ENCODE measurements at places on chromosomes 3 and 15. TPM values are rescaled to one million over a fixed set of nuclear protein-coding genes. Genes with fewer than 3 reads are reported as not detected.

CCR2 gene
- not detected for total RNA-seq

GRCh38 chr3:103389356-103389755 is 954.5 kb downstream of the ZPLD1 start:
- no peaks in the 10 kb centered on the region for H3K4me1 ChIP-seq
- H3K36me3 ChIP-seq: no peaks in the 10 kb centered on the region
- DNase-seq: no peak
- H3K27me3 ChIP-seq: no peaks in the 10 kb centered on the region
- no peak overlapping the region for H3K27ac ChIP-seq

DNA sequence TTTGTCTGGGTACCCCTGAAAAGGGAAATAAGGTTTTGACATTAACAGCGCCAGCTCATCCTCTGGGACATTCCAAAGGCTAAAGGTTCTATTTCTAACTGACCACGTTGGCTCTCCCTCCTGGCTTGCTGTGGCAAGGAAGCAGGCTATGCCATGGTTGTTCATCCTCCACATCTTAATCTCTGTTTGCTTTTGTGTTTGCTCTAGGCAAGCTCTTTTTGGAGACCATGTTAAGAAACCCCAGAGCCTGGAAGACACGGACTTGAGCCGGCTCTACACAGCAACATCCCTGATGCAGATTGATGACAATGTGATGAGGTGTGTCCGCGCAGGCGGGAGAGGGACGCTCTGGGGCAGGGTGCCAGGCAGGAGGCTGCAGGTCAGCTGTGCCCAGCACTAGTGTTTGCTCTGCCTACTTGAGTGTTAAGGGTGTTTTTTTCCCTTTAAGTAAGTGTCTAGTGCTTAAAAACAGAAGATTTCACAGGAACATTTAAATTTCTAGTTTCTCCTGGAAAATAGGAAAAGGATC is 33.3 kb downstream of the RLBP1 start:
- H3K36me3 ChIP-seq: peaks cover 17% of the 10 kb centered on the region
- no peak overlapping the region for H3K27ac ChIP-seq

GRCh38 chr3:73212683-73213082 is 151.2 kb downstream of the EBLN2 start:
- no peak overlapping the region for H3K4me3 ChIP-seq
- H3K27me3 ChIP-seq: peaks cover 5% of the 10 kb centered on the region
- no peak for DNase-seq
- H3K4me1 ChIP-seq: peaks cover 8% of the 10 kb centered on the region
- no peak overlapping the region for H3K27ac ChIP-seq

DNA sequence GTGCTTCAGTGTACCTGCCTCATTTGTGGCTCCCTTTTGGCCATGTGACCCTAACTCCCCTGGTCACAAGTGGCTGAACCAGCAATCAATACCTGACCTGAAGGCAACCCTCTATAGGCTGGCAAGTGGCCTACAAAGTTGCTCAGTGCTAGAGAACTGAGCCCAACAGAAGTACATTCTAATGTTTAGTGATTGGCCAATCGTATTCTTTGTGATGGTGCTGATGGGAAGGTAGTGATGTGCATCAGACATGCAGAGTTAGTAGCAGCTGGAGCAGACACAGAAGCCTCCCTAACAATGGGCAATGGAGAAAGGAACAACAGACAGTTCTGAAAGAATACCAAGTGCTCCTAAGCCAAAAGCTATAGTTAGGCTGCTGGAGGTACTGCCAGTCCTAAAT is 10.4 kb upstream of the ATOSA start:
- peaks cover 17% of the 10 kb centered on the region for H3K27me3 ChIP-seq
- no peaks in the 10 kb centered on the region for H3K4me1 ChIP-seq
- no peak overlapping the region for H3K27ac ChIP-seq

DNA sequence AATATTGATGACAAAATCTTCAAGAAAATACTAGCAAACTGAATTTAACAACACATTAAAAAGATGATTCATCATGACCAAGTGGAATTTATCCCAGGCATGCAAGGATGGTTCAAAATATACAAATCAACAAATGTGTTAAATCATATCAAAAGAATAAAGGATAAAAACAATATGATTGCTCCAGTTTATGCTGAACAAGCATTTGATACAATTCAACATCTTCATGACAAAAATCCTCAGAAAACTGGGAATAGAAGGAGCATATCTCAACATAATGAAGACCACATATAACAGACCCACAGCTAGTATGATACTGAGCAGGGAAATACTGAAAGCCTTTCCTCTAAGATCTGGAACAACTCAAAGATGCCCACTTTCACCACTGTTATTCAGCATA is 352.3 kb downstream of the PYDC2 start:
- DNase-seq: no peak
- no peaks in the 10 kb centered on the region for H3K27me3 ChIP-seq
- H3K4me1 ChIP-seq: no peaks in the 10 kb centered on the region
- H3K36me3 ChIP-seq: no peaks in the 10 kb centered on the region

DNA sequence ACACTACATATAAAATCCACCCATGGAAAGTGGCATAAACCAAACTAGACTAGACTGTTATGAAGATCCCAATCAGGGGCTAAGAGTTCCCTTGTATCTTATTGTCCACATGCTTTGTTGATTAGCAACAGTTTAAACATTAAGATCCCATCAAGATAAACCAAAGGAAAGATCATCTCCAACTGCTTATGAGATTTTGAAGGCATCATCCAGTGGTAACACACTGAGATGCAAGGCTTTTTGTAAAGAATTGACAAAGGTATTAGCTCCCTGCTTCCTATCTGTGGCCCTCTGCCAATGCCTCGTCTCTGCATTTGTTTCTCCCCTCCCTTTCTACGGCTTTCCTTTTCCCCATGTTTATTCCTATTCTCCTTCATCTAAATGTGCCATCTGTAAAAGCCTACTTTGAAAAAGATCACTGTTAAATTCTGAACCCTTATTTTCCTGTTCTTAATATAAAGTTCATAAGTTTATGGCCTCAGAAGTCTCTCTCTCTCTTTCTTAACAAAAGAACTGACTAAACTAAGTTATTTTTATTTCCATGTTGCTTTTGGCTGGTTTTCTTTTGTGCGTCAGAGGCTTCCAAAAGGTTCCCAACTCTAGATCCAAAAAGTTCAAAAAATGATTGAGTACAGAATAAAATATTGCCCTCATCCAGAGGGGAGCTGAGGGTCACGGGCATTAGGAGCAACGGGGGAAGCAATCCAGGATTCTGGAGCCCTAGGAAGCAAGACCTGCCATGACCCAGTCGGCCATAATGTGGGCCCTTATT is 5.5 kb downstream of the PLD1 start:
- peak overlapping the region; percentile 33 for H3K4me3 ChIP-seq
- H3K36me3 ChIP-seq: no peaks in the 10 kb centered on the region
- DNase-seq: no peak
- H3K4me1 ChIP-seq: peaks cover 64% of the 10 kb centered on the region
- no peaks in the 10 kb centered on the region for H3K27me3 ChIP-seq
- peak overlapping the region; percentile 76 for H3K27ac ChIP-seq

UBAP1L gene
- total RNA-seq: 0.82 TPM

HIGD2B gene
- not detected for total RNA-seq

DNA sequence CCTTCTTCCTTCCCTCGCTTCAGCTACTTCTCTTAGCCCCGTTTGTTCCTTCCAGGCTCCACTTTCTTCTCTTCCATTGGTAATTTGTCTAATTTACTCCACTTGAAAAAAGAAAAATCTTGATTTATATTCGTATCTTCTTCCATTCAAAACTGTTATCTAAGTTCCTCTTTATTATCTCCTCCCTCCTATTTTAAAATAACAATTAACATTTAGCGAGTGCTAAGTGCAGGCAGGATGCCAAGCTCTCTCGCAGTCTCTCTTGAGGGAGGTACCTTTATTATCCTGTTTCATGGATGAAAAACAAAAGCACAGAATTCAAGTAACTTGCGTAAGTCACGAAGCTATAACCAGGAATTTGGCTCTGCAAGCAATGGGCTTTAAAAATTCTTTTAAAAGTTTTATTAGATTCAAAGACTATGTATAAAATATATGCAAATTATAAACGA is 418.9 kb upstream of the NAALADL2 start:
- H3K4me1 ChIP-seq: peaks cover 30% of the 10 kb centered on the region
- H3K27me3 ChIP-seq: peaks cover 4% of the 10 kb centered on the region
- no peak overlapping the region for H3K4me3 ChIP-seq
- DNase-seq: no peak
- H3K36me3 ChIP-seq: no peaks in the 10 kb centered on the region

DNA sequence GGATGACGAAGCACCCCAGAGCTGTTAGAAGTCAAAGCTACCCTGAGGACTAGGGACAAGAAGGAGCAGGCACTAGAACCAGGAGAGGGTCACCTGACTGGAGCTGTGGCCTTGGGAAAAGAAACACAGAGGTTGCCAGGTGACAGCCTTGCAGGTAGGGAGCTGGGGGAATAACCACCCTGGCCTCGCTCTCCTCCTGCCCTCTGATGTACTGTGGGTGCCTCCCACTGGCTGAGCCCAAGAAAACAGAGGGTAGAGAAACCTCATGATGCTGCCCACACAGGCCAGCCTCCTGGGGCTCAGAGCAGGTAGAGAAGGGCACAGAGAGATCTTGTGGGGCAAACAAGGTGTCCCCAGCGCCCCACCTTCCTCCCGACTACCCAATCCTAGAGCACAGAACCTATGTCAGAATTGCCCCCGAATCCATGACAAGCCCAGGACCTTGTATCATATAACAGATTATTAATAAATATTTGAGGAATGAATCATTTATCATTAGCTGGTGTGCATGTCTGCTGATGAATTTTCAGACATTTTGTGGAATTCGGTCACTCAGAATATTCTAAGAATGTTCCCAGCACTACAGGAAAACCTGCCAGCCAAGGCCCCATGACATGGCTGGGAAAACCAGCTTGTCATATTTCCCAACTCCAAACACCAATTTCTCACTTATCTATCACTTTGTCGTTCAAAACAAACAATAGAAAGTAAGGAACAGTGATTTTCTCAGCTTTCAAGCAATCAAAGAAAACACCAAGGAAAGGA is 59.8 kb upstream of the MEX3B start:
- H3K27ac ChIP-seq: peak overlapping the region; percentile 83
- peak; percentile 63 for DNase-seq
- H3K4me1 ChIP-seq: peaks cover 26% of the 10 kb centered on the region
- H3K27me3 ChIP-seq: peaks cover 5% of the 10 kb centered on the region
- no peaks in the 10 kb centered on the region for H3K36me3 ChIP-seq

- DNase-seq: no peak
- no peaks in the 10 kb centered on the region for H3K27me3 ChIP-seq
- no peak overlapping the region for H3K4me3 ChIP-seq
- no peaks in the 10 kb centered on the region for H3K36me3 ChIP-seq
Measured at GRCh38 chr3:168973206-168973605, 690.3 kb downstream of the MECOM start.

DNA sequence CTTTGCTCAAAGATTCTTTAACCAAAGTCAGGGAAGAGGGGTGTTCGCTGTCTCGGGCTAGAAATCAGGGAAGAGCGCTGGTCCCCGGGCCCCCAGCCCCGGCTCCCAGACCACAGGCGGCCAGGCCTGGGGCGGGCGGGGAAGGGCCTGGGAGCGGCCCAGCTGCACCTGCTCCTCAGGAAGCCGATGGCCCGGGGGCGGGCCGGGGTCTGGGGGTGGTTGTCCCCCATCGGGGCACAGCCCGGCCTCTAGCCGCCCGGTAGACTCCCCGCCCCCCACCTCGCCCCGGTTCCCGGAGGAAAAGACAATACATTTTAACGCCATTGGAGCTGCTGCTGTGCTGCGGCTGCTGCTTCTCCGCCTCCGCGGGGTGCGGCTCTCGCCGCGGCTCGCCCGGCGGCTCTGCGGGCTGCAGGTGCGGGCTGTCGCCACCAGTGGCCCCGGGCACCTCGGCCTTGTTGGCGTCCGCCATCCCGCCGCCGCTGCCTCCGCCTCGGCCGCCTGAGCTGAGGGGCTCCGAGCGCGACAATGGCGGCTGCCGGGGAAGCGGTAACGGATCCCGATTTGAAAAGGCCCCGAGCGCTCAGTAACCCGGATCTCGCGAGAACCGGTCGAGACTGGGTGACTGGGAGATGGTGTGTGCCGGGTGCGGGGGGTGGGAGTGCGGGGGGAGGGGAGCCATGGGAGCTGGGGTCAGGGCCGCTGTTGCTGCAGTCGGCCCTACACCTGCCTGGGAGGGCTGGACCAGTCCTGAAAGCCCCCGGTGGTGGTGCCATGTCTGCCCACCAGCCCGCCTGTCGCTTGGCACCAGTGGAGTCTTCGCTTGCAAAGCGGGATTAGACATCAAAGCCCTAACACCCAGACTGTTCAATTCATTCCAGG is at the start of gene MYEF2:
Gene MYEF2 (minus strand): TSS at position 530 of the 882 bp plus-strand sequence. CDS start 58 bp downstream, at position 472.
- H3K27me3 ChIP-seq: peaks cover 11% of the 10 kb centered on the region
- DNase-seq: peak; percentile 51

KCNMB2 gene
- not detected for total RNA-seq

RYR3 gene
- total RNA-seq: not detected

DNA sequence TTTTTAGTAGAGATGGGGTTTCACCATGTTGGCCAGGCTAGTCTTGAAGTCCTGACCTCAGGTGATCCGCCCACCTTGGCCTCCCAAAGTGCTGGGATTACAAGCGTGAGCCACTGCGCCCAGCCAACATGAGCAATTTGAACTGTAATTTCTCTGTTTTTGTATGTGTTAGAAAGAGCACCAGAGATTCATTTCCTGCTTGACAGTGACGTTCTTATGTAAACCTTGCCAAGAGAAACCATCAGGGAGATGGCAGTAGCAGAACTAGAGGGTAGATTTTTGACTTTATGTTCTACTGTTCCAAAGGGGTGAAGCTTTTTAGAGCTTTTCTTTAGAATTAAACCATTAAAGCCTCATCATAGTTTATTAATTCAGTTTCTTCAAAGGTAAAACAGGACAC is 148.1 kb upstream of the UMPS start:
- no peaks in the 10 kb centered on the region for H3K36me3 ChIP-seq
- no peak for DNase-seq

DNA sequence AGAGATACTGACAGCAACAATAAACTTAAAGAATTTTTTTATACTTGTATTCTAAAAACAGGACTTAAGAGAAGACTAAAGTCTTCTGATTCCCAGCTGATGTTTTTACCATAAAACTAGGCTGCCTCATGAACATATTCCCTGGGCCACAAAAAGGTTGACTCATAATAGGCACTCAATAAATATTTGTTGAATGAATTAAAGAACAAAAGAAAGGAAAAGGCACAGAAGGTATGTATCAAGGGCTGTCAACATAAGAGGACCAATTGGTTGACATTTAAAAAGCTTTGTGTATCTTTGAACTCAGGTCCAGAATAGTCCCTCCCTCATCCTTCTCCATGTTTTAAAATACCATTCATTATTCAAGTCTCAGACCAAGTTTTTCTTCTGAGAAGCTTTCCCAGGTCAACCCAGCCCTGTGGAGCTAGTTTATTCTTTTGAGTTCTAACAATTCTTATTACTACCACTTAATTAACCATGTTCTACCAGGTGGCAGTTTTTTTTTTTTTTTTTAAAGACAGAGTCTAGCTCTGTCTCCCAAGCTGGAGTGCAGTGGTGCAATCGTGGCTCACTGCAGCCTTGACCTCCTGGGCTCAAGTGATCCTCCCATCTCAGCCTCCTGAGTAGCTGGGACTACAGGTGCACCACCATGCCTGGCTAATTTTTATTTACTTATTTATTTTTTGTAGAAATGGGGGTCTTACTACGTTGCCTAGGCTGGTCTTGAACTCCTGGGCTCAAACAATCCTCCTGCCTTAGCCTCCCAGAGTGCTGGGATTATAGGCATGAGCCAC is 17.5 kb upstream of the ARHGEF3 start:
- no peak overlapping the region for H3K27ac ChIP-seq
- peaks cover 15% of the 10 kb centered on the region for H3K27me3 ChIP-seq
- H3K36me3 ChIP-seq: no peaks in the 10 kb centered on the region
- peaks cover 19% of the 10 kb centered on the region for H3K4me1 ChIP-seq
